ENCODE measurements at places on chromosomes 5 and 9.

GRCh38 chr5:147734894-147735293 is 47.6 kb downstream of the JAKMIP2 start:
- no peak for DNase-seq

DNA sequence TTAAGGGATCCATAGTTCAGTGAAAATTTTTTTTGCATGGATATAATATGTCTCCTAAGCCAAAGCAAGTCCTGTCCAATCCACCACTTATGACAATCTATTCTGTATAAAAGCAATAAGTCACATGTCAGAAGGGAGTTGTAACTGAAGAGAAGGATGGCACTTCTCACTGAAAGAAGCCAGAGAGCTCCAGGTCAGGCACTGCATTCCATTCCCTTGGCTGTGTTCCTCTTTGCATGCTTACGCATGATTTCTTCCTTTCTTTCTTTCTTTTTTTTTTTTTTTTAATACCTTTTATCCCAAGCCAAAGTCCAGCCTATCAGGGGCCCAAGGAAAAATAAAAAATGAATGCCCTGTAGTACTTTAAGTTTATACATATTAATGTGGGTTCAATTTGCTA is 39.8 kb downstream of the MAMDC2 start:
- no peak for DNase-seq

DNA sequence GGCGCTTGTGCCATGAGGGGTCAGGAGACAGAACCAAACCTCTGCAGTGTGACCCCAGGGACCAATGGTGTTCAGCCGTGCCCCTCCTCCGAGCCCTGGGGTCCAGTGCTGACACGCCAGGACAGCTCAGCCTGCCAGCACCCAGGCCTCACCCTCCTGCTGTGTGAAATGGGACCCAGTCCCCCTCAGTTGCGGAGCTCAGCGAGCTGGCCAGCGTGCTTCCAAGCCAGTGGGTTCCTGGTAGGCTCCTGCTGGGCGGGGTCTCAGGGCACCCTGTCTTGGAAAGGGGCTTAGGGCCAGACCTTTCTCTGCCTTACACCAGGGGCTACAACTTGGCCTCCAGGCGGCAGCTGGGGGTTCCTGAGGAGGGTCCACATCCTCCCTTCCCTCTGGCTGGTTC is 4.4 kb downstream of the RNF44 start:
- DNase-seq, result no peak

DNA sequence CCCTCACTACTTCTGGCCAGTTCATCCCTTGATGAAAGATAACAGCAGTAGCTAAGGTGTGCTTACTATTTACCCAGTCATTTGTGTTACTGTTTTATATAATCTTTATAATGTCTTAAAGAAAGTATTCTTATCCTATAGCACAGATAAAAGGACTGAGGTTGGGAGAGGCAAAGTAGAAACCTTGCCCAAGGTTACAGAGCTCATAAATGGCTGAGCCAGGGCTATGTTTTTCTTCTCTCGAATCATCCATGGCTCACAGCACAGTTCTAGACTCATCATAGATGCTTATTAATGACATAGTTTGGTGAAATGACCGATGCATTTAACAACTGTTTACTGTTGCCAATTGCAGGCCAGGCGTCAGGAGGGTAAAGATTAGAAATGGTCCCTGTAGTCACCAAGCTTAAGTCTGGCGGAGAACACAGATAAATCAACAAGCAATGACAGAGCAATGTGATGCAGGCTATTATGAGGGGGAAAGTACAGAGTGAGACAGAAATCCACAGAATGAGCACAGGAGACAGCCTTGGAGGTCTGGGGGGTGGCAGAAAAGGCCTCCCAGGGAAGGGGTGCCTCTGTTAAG is 65.6 kb upstream of the ZNF622 start:
- DNase-seq, result no peak

DNA sequence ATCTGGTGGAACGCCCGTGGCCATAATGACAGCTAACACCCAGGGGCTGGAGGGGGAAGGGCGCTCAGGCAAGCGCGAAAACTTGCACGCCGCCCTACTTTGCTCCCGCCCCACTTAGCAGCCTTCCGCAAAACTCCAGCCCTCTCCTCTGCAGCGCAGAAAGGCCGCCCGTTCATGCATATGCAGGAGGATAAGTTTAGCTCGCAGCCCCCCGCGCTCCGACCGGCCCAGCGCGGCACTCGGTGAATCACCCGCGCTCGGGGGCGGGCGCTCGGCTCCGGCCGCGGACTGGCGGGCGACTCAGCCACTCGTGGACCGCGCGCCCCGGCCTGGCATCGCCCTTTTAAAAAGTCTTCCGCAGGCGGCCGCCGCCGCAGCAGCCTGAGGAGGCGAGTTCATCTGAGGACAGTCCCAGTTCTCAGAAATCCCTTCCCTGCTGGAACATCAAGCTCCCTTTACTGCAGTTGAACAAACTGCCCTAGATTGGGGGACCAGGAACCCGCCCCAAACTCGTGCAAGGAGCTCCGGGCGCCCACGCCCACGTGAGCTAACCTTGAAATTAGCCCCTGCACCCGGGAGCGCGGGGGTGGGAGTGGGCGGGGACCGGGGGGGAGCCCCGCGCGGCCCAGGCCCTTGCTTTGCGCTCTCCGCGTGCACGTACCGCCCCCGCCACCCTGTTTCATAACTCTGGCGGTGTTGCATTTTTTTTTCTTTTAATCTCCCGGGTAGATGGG is 4.5 kb upstream of the KLF9 start:
- DNase-seq, result peak; percentile 74

GRCh38 chr9:132679946-132680625 is 9.8 kb downstream of the GTF3C4 start:
- no peak for DNase-seq

DNA sequence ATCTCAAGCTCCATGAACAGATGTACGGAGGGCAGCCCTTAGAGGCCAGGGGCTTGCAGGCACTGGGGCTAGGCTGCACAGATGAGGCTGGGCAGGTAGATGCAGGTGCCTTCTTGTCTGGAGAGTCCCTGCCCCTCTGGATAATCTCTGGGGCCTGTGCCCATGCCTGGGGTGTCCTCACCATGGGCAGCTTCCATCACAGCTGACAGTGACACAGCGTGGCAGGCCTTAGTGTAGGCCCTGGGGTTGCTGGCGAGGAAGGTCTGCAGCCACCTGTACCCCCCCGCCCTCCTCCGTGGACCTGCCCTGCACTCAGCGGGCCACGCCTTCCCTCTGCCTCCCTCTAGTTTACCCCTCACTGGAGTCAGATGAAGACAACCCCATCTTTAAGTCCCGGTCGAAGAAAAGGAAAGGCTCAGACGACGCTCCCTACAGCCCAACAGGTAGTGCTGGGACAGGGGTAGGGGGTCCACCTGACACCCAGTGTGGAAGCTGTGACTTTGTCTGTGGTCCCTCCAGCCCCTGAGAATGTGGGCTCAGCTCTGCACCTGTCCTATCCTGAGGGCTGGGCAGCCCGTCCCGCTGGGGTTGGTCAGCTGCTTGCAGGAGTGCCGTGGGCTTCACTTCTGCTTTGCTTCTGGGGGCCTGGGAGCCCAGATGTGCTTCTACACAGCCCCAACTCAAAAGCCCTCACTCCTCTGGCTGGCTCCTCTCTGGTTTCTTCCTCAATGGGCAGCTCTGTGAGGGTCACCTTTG is 98.4 kb downstream of the PHF2 start:
- no peak for DNase-seq

GRCh38 chr5:37326536-37326935 is 44.4 kb downstream of the NUP155 start:
- no peak for DNase-seq

DNA sequence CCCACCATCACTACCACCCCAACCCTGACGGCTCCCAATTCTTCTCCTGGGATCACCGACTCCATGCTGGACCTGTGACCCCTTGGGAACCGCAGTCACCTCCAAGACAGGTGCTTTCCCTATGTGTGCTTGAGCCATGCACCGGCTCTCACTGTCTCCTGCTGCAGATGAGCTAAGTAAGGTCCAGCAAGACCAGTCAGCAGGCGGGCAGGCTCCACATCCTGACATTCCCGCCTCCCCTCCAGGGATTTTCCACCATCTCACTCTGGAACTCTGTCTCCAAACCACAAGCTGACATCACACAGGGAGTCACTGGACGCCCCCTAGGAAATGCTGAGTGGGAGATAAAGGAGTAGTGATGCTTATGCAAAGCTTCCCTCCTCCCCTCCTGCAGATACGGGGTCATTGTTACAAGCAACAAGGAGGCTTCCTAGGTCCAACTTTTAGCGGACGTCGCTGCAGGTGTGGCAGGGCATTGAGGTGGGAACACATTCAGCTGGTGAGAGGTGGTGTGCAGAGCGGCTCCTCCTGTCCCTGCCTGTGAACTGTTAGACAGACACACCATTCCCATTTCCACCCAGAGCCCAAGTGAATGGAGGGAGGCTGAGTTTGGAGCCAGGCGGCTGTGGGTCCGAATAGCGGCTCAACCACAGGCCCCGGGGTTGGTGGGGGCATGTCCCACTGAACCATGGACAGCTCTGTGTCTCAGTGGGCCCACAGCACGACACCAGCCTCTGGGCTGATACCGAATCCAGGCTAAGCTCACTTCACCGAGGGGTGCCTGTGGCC is 129.2 kb upstream of the PHYKPL start:
- no peak for DNase-seq

DNA sequence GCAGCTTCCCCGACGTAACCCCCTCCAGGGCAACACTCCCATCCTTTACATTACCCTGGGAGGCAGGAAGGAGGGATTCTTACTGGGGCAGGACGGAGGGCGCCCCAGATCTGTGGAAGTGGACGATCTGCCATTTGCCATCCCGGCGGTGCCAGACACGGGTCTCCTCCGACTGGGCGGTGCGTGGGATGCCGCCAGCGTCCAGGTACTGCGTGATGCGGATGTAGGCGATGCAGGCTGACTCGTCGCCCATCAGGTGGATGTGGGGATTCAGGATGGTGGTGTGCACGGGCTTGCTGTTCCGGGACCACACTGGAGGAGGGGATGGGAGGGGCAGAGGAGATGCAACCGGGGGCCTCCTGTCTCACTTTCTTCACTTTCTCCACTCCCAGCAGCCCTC is 33.0 kb downstream of the SLC6A7 start:
- DNase-seq, result no peak

- peak; percentile 18 for DNase-seq
Measured at GRCh38 chr5:172223901-172224873, 30.2 kb downstream of the EFCAB9 start.

- DNase-seq, result no peak
Measured at GRCh38 chr5:69238760-69239251, 4.1 kb downstream of the CDK7 start.

GRCh38 chr9:84697509-84698114 is 28.1 kb downstream of the NTRK2 start:
- DNase-seq, result no peak

- DNase-seq, result no peak
Measured at GRCh38 chr5:175059687-175060211, 335.4 kb downstream of the MSX2 start.

DNA sequence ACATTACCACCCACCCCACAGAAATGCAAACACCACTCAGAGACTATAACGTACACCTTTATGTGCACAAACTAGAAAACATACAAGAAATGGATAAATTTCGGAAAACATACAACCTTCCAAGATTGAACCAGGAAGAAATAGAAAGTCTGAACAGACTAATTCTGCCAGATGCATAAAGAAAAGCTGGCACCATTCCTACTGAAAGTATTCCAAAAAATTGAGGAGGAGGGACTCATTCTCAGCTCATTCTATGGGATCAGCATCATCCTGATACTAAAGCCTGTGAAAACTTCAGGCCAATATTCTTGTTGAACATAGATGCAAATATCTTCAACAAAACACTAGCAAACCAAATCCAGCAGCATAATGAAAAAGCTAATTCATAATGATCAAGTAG is 115.1 kb upstream of the CD180 start:
- no peak for DNase-seq

DNA sequence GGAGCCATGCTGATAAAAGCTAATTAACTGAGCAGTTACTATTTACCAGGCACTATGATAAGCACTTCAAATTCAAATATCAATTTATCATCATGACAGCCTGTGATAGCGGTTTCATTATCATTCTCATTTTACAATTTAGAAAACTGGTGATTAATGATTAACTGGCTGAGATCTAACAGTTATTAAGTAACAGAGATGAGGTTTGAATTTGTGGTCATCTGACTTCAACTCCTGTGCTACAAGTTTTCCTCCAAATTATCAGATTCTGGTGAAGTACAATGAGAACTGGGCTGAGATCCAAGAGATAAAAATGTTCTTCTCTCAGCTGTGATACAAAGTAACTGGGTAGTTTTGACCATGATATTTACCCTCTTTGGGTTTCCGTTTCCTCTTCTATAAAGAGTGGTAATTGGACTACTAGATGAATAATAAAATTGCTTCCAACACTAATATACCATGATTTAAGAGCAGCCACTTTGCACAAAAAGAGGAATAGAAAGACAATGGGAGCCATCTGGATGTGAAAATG is 74.5 kb upstream of the CCNG1 start:
- DNase-seq, result no peak

- DNase-seq, result peak; percentile 60
Measured at GRCh38 chr9:91101611-91102168, 260.0 kb downstream of the AUH start.

DNA sequence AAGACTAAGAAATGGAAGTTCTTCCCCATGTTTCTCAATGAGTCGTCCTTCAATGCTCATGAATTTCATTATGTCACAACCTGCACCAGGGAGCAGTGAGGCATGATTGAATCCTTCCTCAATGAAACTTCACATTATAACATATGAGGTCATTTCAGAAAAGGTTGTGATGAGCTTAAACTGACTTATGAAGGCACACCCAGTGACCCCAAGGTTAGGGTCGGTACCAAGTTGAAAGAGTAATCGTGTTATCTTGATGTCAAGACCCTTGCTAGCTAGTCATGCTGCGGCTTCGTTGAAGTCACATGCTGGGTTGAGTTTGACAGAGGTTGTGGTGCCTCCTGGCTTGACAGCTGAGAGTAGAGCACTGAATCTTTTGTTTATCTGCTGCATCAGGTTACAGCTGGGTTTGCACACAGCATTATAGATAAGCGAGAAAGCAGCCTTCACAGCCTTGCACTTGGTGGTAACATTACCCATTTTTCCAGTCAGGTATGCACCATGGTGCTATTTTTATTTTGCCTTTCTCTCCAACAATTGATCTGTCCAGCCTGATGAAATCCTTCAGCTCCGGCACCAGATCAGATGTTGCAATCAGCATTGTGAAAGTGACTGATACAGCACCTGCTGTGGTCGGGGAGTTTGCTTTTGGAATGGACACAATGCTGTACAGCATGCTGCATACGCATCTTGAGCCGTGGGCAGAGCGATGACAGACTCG is 133.2 kb downstream of the ERCC6L2 start:
- DNase-seq, result no peak

- DNase-seq, result no peak
Measured at GRCh38 chr5:149238540-149238939, 33.1 kb upstream of the AFAP1L1 start.

DNA sequence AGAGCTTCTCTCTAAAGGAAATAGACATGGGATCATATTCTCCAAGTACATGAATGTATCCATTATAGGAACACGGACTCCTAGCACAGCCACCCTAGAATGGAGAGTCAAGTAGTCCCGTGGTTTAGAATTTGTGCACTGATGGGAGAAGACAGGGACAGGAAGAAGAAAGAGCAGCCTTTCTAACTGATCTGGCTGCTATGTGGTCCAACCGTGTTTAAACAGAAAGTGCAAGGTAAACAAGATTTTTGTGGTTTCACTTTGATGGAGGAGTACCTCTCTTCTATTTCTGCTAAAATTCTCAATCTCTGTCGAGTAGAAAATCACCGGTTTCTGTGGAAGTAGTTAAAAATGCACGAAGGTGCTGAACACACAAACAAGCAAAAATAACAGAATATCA is 171.3 kb downstream of the ST8SIA4 start:
- no peak for DNase-seq

- DNase-seq, result peak; percentile 30
Measured at GRCh38 chr5:181173420-181174342, 26.3 kb downstream of the OR2V2 start.

Data from activated T-helper 1 cell treated with anti-CD3 and anti-CD28 coated beads, Interleukin-2, amount 50 U/mL, for 16 hours (primary cell).